ENCODE measurements at places on chromosomes 2 and 18.

DNA sequence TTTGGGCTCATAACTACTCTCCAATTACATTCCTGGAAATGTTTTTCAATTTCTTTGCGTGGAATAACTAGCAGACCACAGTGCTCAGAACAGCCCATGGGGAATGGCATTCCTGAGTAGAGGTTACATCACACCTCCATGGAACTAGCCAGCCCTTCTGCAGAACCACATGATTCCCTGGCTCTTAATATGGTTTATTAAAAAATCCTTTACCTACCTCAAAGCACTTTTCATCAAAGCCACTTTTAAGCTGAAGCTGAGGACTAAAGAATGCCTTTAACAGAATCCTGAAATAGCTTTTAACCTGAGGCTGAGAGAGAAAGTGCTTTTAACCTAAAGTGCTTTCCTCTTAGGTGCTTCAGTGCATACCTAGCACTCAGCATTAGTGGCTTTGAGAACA is 376.3 kb downstream of the ARHGAP15 start:
- DNase-seq: no peak

DNA sequence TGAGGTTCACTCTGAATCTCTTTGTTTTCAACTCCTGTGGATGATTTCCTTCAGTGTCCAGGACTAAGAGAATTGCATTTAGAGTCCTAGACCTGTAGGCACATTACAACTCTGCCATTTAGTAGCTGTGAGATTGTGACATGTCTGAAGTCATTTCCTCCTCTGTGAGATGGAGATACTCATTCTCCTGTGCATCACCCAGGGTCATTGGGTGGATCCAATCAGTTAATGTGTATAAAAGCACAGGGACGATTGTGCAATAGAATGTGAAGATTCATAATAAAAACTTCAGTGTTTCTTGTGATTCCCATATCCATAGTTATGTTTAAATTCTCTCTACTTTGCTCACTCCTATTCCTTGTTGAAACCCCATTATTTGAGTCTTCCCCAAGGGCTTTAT is 113.6 kb downstream of the DIS3L2 start:
- no peak for DNase-seq

GRCh38 chr2:191521608-191522208 is 156.2 kb upstream of the NABP1 start:
- DNase-seq: no peak

DNA sequence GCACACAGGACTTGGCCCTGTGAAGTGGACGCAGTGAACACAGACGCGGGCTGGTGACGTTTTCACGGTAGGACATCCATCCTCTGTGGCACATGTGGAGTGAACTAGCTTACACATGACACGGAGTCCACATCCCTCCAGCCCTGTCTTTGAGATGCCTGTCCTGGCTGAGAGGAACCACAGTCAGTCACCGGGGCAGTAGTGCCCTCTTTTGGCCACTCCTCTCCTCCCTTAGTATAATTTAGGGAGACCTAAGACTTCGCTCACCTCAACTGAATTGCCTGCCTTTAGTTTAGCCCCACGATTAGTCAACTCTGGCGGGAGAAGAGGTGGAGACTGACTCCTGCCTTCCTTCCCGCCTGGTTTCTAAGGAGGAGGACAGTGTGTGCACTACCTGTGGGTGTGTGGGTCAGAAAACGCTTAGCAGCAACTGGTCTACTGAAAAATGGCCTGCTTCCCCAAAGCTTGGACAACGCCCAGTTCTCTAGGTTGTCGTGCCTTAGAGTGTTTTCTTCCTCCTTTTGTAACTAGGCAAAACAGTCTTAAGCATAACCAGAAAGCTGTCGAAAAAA is 70.6 kb downstream of the MBP start:
- no peak for DNase-seq

DNA sequence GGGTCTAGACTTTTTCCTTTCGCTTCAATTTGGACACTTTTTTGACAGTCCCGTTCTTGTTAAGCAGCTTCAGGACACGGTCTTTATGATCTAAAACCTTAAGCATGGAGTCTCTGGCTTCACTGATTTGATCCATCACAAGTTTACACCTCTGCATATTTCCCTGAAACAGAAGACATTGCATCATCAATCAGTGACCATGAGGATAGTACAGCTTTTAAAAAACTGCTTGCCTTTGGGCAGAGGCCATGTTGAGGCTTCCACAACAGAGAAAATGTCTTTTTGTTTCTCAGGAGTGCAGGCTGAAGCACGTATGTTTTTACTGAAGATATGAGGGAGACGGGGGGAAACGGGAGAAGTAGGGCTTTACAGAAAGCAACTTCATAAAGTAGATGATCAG is 56.2 kb upstream of the AMMECR1L start:
- no peak for DNase-seq

DNA sequence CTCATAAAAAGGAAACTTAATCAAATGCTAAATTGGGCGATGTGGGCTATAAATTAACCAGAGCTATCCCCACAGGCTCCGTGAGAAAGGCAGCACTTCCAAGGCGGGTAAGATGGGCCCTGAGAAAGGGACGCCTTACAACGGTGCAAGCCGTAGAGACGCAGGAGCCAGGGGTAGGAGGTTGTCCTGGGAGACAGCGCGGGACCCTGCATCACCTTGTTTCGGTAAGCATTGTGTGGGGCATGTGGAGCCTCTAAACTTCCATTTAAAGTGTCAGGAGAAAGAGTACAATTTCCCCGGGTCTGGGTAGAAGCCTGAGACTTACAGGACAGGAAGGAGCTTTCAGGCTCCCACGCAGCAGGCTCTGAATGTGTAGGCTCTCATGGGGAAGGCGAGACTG is 1.2 kb upstream of the PER2 start:
- DNase-seq: no peak

- no peak for DNase-seq
These were observed 147.2 kb downstream of the MGAT5 start for GRCh38 chr2:134401081-134401497.

- DNase-seq: no peak
These were observed 184.2 kb downstream of the ZNF521 start for GRCh38 chr18:25167612-25168410.

- no peak for DNase-seq
These were observed 41.2 kb upstream of the HNRNPA3 start for GRCh38 chr2:177171418-177171865.

All from D341Med (cell line).